ENCODE measurements at places on chromosomes 2 and 18.

- DNase-seq = no peak
Measured at GRCh38 chr2:78281164-78281563, 744.3 kb upstream of the REG3G start.

- no peak for DNase-seq
Measured at GRCh38 chr2:239930871-239931771, 94.0 kb downstream of the NDUFA10 start.

DNA sequence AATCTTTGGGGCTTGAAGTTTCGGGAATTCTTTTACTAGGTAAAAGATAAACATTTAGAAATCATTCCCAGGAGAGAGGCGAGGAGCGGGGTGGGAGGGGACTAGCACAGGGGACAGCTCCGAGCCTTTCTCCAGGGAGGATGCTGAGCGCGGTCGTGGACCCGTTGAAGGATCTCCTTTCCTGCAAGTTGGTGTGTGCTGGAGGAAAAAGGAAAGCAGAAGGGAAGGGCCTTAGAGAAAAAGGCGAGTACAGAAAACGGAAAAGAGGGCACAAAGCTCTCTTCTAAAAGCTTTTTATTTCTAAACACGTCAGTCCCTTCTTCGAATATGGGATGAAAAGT, 640 bp downstream of the SLC39A6 start:
- no peak for DNase-seq

DNA sequence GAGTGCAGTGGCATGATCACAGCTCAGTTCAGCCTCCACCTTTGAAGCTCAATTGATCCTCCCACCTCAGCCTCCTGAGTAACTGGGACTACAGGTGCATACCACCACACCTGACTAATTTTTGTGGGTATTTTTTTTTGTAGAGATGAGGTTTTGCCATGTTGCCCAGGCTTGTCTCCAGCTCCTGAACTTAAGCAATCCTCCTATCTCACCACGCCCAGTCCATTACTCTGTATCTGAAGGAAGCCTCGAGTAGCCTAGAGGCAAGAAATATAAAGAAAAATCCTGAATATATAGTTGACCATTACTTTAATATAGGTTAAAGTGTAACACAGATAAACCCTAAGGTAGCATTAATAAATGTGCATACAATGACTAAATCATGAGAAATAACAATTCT, 686.8 kb upstream of the PIK3C3 start:
- no peak for DNase-seq

GRCh38 chr2:85740193-85740592, 13.6 kb upstream of the ATOH8 start:
- no peak for DNase-seq

DNA sequence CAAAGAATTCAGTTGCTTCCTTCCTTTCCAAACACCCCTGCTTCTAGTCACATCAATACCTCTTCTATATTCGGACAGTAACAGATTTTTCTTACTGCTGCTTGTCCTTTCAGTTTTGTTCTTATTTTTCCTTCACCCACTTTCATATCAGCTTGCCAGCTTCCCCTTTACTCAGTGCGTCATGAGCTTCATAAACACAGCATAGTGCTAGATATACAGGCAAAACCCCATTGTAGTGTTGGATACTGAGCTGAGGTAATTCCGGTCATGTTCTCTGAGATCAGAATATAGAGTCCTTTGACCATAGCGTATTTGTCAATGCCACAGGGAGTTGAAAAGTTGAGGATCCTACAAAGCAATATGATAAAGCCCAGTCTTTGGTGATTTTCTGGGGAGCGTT, 2.4 kb downstream of the FARP2 start:
- no peak for DNase-seq

DNA sequence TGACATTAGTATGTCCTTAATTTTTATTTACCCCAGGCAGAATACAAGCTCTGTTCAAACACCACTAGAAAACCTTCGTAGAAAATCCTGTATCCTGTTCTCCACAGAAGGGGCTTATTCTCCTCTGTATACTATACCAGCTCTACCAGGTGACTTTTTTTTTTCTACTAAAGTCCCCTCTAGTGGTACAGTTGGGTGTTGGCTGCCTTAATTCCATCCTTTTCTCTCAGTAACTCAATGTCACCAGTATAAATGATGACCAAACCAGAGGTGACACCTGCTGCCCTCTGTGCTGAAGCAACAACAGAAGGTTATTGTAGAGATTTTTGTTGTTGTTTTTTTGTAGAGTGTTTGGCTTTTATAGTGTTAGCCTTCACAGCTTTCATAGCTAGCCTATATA, 1322.0 kb downstream of the LRP1B start:
- no peak for DNase-seq

DNA sequence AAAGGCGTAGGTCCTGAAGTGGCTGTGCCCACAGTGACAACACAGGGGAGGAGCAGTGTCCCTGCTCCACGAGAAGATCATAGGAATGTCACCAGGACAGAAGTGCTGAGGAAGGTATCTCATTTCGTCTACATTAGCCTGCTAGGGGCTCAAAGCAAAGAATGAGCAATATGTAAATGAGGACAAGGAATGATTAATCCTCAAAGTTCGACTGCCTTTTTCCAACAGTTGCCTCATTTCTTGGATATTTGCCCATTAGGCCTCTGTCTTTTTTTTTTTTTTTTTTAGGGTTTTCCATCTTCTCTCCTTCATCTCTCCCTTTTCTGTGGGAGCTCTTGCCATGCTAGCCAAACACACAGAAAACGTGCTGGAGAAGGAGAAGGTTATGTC, 105.2 kb upstream of the ARHGAP28 start:
- DNase-seq = no peak

- peak; percentile 82 for DNase-seq
Measured at GRCh38 chr18:5546660-5547059, 2.9 kb upstream of the EPB41L3 start.

- DNase-seq = no peak
Measured at GRCh38 chr2:10058251-10059015, 15.1 kb downstream of the KLF11 start.

- DNase-seq = no peak
Measured at GRCh38 chr2:190355968-190356644, 12.7 kb downstream of the INPP1 start.

GRCh38 chr2:3839476-3839875, 136.1 kb downstream of the DCDC2C start:
- no peak for DNase-seq

DNA sequence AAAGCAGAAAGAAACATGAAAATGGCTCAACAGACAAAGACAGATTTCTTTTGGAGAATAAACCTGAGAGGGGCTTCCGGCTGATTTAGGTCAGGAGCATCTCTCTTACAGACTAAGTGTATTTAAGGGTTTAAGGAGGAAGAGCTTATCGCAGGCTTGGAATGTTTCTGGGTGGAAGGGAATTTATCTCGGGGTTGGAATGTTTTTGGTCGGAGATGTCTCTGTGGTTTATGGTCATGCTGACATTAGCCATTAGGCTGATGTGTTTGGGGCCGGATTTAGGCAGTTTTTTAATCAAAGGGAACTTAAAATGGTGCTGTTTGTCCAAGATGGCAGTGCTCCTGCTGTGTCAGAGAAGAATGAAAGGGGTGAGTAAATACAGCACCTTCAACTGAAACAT, 14.4 kb upstream of the PSMA8 start:
- no peak for DNase-seq

DNA sequence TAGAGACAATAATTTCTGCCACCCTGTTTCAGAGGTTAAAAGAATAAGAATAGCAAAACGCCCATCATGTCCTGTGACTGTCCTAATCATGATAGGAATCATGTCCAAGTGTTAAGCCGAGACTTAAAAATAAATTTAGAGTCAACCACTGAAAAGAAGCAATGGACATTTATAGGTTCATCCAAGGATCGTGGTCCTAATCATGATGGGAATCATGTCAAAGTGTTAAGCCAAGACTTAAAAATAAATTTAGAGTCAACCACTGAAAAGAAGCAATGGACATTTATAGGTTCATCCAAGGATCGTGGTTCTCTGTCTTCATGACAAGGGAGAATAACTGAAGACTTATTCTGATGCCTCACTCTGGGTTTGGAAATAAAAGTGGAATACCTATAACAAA, 73.6 kb downstream of the PDE11A start:
- DNase-seq = no peak

DNA sequence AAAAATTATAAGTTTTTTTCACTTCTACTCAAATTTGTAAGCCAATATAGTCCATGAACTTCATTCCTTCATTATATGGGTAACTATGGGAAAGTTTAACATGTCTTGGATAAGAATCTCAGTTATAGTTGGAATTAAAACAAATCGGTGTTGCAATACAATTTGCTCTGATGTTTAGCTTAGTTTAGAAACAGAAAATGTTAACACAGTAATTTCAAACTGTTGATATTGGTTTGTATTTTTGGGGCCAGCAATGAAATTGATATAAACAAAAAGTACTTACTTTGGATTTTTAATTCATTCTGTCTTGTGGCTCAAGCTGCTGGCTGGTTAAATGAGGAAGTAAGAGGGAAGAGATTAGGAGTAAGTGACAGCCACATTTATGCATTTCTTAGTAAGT, 368.5 kb upstream of the NT5C1B start:
- DNase-seq = no peak

GRCh38 chr2:77602771-77603170, 80.6 kb upstream of the LRRTM4 start:
- no peak for DNase-seq

- no peak for DNase-seq
Measured at GRCh38 chr2:238285653-238286082, 2.7 kb downstream of the PER2 start.

- peak; percentile 75 for DNase-seq
Measured at GRCh38 chr2:96260387-96261260, 5.2 kb downstream of the TMEM127 start.

GRCh38 chr18:55794288-55795052, 206.5 kb upstream of the TCF4 start:
- no peak for DNase-seq

GRCh38 chr18:2979871-2980790, 32.8 kb downstream of the LPIN2 start:
- DNase-seq = no peak

- peak; percentile 20 for DNase-seq
Measured at GRCh38 chr2:237662671-237663093, 35.3 kb downstream of the LRRFIP1 start.

DNA sequence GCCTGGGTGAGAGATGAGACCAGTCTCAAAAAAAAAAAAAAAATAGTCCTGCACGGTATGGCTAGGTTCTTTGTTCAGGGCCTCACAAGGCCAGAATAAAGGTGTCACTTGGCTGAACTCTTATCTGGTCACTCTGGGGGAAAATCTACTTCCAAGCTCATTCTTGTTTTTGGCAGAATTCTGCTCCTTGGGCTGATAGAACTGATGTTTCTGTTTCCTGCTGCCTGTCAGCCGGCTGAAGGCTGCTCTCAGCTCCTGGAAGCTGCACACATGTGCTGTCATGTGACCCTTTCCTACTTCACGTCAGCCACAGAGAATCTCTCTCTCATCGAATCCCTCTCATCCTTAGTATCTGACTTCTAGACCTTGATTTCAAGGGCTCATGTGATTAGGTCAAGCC, 10.4 kb downstream of the CSRNP3 start:
- DNase-seq = no peak

GRCh38 chr2:201378496-201379397, 21.6 kb upstream of the FLACC1 start:
- DNase-seq = no peak
